ENCODE measurements at places on chromosomes 4 and X.

- DNase-seq = no peak
These were observed 5.9 kb upstream of the UTP14A start for GRCh38 chrX:129900054-129900453.

DNA sequence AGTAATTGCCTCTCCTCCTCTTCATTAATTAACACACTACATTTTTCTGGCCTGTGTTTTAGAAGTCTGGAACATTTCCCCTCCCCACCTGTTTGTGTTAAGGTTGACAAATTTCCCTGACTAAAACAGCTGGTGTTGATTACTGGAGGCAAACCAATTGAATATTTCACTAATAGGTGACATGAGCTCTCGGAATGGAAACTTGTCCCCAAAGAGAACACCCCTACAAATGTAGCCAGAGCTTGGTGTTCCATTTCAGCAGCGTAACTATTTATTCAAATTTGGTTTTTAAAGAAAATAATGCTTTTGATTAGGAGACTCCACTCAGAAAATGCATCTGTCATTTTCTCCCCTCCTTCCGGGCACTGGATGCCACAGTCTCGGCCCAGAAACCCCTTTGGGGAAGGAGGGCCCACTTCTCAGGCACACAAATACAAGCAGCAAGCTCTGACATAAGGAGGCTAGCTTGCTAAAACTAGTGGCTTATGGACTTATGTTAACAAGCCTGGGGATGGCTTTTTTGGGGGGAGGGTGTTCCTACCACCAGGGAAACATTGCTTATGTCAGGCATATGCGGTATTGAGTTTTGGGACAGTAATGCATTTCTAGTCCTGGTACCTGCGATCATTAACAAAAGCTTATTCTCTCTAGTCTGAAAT lies 2.2 kb downstream of the RNF150 start:
- no peak for DNase-seq

DNA sequence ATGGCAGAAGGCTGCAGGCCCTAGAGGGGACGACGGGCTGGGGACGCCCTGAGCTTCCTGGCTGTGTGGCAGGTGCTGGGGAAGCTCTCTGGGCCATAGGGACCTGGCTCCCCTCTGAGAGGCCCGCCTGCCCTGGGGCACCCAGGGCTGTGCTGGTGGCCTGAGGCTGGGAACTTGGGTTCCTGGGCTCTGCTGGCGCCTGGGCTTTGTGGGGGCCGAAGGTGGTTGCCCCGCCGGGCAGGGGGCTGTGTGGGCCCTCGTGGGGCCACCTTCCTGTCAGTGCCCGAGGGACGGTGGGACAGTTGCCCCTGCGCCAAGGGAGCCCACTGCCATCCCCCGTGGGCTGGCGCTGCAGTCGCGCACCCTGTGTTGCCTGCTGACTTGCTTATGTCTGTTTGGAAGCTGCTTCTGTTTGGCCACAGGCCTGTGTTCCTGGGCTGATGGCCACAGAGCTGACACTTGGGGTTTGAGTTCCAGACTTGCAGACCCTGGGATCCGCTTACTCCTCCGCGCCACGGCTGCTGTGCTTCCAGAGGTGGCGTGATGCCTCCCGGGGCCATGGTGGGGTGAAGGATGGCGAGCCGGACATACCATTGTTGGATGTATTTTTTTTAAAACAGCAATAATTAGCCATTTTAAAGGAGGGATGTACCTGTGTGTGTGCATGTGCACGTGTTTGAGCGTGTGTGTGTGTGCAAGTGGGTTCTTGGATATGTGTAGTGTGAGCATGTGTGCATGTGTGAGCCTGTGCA lies 8.5 kb downstream of the NAT8L start:
- DNase-seq = no peak

DNA sequence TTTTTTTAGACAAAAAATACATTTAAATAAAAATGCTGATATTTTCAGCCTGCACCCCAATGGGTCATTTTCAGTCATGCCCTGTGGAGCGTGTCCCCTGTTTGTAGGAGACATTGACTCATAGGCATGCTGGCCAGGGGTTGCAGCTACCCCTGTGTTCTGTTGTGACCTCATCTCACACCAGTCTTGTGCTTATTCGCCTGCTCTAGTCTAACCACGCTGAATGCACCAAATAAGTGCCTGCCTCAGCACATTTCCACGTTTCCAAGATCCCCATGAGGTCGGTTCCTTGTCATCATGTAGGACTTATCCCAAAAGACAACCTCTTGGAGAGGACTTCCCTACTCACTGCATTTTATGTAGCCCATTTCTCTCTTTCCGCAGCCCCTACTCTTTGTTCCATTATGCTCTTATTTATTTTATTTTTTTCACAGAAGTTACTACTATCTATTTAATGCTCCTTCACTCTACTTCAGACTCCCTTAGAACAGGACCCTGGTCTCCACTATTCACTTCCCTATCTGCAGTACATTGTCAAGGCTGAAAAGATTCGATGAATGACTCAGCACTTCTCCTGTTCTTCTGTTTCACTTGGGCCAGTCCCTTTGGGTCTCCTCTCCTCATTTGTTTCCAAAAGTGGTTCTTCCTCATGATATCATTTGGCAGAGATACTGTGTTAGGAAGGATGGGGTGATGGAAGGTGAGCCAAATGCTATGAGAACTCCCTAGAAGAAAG lies 109.7 kb downstream of the MSL3 start:
- DNase-seq = no peak

GRCh38 chr4:109334129-109335105 lies 32.0 kb upstream of the COL25A1 start:
- no peak for DNase-seq

GRCh38 chrX:115226929-115227328 lies 7.0 kb downstream of the LRCH2 start:
- peak; percentile 6 for DNase-seq

DNA sequence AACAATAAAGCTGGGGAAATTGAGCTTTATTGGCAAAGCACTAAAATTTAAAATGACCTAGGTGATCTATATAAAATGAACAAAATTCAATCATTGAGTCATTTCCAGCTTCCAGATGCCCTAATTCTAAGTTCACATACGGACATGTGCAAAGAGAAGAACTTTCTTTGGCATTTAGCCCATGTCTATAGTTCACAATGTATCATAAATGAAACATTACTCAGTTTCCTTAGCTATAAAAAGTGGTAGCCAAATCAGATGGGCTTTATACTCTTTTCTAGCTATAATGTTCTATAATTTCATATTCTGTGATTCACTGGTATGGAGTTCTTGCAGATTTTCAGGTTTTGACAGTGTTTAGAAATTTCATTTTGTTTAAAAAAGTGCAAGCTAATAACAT lies 327.4 kb downstream of the KCTD8 start:
- DNase-seq = no peak

DNA sequence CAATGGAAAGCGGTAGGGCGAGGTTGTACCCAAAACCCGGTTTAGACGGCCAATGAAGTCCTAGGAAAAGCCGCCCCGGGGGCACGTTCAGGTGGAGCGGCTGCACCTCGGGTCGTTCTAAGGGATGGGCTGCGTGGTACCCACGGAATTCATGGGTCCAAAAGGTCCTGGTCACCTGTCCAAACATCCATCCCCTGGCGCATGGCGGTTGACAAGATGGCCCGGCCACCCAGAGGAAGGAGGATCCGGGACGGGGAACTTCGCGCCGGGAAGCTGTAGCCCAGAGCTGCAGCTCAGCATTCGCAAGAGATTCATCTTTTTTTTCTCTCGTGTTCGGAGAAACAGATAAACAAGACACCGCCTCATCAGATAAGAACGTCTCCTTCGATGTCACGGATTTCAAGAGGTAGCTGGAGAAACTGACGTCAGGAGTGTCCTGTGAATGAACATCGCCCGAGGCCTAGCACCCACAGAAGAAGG lies 10.9 kb downstream of the PITX2 start:
- no peak for DNase-seq

GRCh38 chr4:150501009-150501727 lies 80.8 kb upstream of the MAB21L2 start:
- DNase-seq = no peak

- DNase-seq = no peak
These were observed 200.5 kb downstream of the INPP4B start for GRCh38 chr4:142645475-142646108.

DNA sequence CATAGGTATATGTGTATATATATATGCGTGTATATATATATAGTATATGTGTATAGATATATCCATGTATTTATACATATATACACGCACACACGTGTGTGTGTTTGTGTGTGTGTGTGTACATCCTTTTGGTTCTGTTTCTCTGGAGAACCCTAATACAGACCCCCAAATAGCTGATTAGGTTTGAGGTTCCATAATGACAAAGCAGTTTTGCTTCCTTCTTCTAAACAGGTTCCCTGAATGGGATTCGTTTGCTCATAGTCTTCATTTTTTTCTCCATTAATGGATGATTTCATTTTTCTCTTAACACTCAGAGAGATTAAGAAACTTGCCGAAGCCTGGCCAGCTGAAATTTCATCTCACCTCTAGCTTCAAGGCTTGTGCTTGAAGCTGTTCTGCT lies 234.0 kb upstream of the BCOR start:
- DNase-seq = no peak

DNA sequence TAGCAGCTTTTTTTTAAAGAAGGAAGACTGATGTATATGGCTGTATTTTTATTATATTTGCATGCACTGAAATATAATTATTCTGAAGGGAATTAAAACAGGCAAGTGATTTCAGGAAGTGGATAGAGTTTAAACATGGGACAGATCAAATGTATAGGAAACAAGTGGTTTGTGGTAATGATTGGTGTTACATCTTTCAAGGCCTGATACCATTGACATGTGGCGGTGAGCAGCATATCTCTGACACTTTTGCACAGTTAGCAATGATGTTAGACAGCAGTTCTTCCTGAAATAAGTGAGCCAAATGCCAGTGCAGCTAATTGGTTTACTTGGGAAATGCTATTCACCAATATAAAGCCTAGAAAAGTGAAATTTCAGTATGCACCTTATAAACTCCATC lies 272.1 kb downstream of the RPA4 start:
- DNase-seq = no peak

Measured in iPS-NIHi11 (cell line).